ENCODE measurements at places on chromosomes 4 and X.
A peak's percentile ranks its signal among the peaks of the same experiment; 100 is the strongest.

DNA sequence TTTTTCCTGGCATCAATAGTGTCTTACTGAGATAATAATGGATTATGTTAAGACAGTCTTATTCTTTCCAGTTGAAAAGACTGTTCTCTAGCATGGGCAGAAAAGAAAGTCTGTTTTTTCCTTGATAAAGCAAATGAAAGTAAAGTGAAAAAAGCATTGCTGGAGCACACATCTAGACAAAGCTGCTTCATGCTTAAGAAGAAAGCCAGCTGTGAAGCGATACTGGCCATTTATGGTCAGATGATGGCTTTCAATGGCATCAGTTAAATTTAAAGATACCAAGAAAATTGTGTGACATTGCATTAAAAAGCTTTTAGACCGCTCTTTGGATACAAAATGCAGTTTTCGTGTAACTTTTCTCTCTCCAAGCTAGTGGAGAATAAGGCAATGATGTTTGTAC is 242.1 kb upstream of the TRAM1L1 start:
- no peak for DNase-seq

GRCh38 chr4:52983563-52984303 is 121.6 kb downstream of the RASL11B start:
- DNase-seq = peak; percentile 64

GRCh38 chr4:128823025-128823661 is 13.6 kb downstream of the JADE1 start:
- no peak for DNase-seq

GRCh38 chrX:66017659-66018170 is 22.2 kb downstream of the VSIG4 start:
- no peak for DNase-seq

DNA sequence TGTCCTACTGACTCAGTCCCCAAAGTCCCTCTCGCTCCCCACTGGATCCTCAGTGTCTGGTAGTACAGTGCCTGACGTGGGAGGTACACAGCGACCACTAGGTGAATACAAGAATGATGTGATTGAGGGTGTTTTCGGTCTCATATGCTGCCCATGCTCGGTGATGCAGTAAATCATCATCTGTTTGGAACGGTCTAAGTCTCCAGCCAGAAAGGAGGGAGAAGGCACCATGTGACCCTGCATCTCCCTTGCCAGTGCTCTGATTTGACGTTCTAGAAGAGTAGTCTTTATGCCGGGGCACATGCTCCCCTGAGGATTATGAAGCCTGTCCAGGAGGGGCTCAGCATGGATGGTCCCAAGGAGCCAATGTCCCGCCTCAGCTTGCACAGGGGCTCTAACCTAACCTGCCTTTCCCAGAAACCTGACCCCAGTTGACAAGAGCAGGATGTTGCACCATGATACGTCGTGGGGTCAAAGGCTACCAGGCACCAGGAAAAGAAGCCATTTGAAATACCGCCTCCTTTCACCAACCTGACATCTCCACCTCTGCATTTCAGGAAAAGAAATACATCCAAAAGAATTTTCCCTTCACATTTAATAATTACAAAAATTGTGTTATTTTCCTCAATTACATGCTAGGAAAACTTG is 13.8 kb upstream of the PLXNB3 start:
- no peak for DNase-seq

GRCh38 chr4:180437601-180438000 is 1805.6 kb upstream of the TENM3 start:
- peak; percentile 85 for DNase-seq

- DNase-seq = no peak
Observed at GRCh38 chr4:88814043-88814617, 116.5 kb upstream of the NAP1L5 start.

- DNase-seq = peak; percentile 24
Observed at GRCh38 chr4:154506253-154506652, 14.7 kb upstream of the DCHS2 start.

DNA sequence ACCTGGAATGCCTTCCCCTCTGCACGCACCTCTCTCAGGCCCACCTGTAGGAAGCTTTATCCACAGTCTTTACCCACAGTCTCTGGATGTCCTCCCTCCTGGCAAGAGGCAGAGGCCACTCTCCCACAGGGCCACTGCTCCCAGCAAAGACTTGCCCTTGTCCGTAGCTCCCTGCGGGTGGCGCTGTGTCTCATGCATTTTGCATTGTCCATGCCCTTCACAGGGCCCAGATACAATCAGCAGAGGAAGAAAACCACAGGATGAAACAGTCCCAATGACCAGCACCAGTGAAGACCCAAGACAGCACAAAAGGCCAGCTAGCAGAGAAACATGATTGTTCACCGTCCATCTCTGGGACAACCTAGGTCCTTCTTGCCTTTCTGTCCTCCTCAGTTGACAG is 2.1 kb upstream of the NSG1 start:
- peak; percentile 21 for DNase-seq

- no peak for DNase-seq
Observed at GRCh38 chr4:144645102-144645630, 790 bp upstream of the HHIP start.

DNA sequence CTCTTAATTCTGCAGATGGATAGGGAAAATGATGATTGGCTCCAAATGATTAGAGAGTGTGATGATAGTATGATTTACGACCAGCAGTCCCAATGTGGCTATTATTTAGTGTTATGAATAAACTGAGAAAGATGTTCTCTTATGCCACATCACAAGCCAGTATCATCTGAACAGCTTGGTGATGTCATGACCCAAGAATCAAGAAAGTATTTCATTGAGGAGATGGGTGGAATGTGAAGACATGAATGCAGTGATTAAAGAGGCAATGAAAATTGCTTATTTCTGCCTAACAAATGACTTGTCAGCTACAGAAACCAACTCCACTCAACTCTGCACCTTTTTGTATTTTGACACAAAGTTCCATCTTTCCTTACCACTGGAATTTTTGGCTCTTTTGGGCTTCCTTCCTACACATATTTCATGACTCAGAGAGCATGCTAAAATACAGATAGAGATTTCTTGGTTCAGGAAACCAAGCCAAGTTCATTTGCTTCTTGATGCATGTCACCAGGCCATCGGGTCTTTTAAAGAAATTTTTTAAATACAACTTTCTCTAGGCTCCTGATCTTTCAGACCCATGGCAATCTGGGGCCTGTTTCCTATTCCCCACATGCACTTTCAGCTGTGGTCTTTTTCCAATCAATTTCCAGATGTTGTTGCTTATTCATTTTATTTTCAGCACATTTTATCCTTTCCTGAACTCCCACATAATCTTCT is 174.2 kb downstream of the HHIP start:
- DNase-seq = no peak

- no peak for DNase-seq
Observed at GRCh38 chr4:79078339-79078738, 139.1 kb upstream of the PAQR3 start.

DNA sequence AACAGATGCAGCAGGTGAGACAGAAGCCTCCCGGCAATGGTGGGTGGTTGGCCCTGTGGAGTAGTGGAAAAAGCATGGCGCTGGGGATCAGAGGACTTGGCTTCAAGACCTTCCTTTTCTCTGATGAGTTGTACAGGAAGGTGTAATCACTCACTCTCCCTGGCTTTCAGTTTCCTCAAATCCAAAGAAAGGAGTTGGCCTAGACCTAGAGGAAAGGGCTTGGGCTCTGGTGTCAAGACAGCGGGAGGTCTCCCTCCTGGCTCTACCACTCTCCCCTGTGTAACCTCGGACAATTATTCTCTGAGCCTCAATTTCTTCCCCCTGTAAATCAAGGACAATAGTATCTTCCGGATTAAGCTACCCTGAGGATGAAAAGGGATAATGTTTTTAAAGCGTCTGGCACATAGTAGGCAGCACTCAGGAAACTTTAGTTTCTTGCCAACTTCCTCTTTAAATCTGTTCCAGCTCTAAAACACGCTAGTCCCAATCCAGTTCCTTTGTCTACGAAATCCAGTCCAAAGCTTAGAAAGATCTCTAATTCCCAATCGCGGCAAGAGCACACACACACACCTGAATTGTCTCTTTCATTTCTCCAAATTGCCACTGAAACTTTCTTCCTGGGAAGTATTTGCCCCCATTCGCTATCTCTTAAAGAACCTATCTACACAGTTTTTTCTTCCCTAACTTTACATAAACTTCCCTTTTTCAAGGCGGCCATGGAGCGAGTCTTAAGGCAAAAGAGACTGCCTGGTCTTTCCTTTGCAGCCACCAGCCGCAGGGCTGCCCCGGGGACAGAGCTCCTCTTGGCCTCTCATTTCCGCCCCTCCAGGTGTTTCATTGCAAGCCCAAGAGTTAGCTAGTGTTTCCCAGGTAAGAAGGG is 29.9 kb upstream of the GPC4 start:
- DNase-seq = peak; percentile 36

- peak; percentile 25 for DNase-seq
Observed at GRCh38 chr4:3202836-3203820, 45.8 kb upstream of the MSANTD1 start.

GRCh38 chr4:118773429-118773792 is 62.5 kb downstream of the SEC24D start:
- no peak for DNase-seq

DNA sequence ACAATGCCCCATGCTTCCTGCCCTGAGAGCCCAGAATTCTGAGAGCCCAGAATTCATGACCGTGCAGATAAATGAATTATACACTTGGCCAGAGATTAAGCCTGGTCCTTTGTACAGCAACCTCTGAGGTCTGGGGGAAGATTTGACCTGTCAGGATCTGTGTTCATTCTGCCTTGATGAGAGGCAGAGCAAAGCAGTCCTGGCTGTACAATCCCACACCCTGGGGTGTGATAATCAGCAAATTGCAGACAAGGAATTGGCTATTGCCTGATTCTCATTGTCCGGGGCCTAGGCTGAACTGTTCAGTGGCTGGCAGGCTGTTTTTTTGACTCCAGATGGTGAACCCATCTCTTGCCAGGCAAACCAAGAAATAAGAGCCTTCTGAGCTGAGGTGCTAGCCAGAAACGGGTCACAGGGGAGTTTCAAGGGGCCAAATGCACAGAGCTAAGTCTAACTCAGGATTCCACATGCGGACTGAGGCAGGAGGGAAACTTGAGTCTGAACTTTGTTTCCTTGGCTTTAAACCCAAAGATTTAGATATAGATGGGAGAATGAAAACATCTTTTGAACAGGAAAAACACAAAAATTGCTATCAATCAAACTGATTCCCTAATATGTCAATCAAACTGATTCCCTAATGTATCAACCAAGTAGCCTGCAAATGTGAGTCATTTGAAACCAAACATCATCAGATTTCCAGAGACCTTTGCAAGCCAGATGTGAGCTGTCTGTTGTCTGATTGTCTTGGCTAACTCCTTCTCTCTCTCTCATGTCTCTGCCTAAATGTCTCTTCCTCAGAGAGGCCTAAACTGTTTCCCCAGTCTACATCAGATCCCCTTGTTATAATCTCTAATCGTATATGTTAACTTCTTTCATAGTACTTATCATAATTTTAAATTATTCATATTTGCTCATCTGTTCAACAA is 159.3 kb downstream of the ATG4A start:
- no peak for DNase-seq

DNA sequence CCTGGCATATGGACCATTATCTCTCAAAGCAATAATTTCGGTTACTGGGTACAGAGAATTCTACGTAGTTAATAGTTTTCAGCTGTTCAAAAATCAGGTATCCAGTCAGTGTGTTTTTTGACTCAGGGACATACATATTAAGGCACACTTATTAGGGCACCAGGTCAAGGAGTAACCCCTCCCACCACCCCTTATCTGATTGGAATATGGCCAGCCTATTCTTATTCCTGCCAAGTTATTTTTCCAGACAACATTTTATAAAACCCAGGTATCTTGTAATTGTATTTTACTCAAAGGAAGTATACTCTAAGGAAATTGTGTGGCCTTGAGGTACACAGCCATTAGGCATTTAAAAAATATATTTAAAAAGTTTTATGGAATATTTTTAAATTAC is 4.3 kb downstream of the ZFX start:
- no peak for DNase-seq

DNA sequence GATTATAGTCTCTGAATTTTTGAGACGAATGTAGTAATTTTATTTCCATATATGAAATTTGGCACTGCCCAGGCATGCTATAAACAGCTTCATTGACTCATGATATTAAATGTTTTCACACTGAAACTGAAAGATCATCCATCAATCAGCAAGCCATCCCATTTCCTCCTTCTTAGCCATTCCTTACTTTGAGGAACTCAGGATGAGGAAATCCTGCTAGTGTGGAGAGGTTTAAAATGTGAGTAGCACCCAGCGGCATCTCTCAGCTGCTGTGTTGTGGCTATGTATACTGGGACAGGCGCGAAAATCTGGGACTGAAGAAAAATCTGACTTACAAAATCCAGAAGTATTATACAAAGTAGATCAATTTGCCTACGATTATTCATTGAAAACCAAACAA is 52.1 kb downstream of the PTCHD1 start:
- DNase-seq = no peak

DNA sequence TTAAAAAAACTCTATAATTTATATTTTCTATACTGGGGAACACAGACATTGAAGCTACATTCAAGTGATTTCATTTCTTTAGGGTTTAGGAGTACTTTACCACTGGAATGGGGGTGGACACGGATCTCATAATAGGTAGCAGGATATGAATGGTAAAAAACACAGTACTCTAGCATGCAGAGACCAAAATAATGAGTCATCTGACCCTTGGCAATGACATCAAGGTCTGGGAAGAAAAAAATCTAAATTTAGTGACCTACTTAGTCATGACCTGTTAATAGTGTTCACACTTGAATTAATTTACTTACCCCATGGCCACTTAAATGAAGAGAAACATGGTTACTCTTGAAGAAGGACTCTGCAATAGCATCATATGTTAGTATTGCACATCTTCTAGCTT is 187.9 kb downstream of the EPHA5 start:
- no peak for DNase-seq

DNA sequence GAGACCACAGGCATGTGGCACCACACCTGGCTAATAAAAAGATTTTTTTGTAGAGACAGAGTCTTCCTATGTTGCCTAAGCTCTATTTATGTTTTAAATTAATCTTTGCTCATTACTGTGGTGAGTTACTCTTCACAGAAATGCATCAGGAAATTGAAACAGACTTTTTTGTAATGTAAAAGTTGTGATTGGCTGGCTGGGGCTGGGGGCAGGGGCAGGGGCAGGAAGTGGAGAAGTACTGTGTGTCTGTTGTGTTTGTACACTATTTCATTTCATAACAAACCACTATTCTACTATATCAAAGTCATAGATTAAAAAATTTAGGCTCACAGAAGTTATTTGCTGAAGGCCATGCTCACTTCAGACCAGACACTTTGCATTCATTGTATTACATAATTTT is 19.1 kb upstream of the ABRAXAS1 start:
- DNase-seq = no peak

GRCh38 chrX:30665471-30665870 is 12.2 kb downstream of the GK start:
- DNase-seq = no peak

GRCh38 chrX:133776072-133776471 is 209.3 kb downstream of the GPC3 start:
- peak; percentile 19 for DNase-seq

GRCh38 chr4:99088023-99088449 is 552 bp downstream of the ADH5 start:
- DNase-seq = peak; percentile 29

- DNase-seq = no peak
Observed at GRCh38 chrX:3407781-3408180, 61.3 kb upstream of the MXRA5 start.

GRCh38 chrX:44946771-44947170 is 73.8 kb downstream of the KDM6A start:
- DNase-seq = peak; percentile 58
